GM13976 (cell line): ENCODE measurements at places on chromosomes 7 and 10.

- DNase-seq: no peak
Measured at GRCh38 chr10:49303711-49304110, 4.7 kb downstream of the C10orf71 start.

DNA sequence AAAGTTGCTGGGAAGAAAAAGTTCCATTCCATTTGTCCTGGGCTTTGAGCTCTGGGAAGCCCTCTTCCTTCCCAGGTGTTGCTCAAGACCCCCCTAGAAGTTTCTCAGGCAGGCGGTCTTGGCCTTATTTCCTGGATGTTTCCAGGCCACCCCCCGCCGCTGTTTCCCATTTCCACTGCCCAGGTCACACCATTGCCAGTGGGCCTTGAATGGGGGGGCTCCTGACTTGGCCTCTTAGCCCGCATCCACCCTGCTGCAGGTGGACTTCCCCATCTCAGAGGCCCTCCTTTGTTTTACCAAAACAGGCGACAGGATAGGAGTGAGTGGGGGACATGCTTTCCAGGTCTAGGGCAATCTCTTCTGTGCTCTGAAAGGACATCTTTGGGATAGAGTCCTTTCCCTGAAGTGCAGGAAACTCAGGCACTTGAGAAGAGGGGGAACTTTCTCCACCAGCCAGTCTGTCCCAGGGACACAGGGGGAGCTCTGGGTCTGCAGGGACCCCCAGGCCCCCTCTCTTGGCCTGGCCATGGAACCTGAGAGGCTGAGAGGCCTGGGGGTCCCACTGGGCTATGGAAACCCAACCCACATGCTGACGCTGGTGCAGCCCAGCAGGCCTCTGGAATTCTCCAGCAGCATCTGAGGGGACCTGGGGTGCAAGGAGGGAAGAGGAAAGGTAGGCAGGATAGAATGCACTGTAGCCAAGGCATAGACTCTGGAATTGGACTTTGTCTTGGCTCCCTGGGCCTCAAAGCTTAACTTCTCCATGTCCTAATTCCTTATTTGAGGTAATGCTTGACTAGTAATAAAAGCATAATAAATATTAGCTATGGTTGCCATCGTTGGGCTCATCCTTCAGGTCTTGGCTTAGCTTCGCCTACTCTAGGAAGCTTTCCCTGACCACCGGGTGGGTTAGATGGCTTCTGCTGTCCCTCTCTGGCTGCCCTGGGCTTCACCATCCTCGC lies 17.6 kb downstream of the NEURL1 start:
- DNase-seq: peak; percentile 17

DNA sequence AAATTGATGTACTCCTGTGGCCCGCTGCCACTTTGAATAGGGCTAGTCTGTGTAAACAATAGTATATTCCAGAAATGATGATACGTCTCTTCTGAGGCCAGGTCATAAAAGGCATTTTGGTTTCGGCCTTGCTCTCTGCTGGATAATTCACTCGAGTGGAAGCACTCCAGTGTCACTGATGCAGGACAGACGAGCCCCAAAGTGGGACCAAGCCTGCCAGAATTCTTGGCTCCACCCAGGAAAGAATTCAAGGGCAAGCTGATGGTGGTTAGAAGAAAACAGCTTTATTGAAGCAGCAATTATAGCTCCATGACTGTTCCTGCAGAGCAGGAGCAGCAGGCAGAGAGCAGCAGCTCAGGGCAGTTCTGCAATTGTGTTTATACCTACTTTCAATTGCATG lies 717.6 kb downstream of the GRM8 start:
- no peak for DNase-seq

DNA sequence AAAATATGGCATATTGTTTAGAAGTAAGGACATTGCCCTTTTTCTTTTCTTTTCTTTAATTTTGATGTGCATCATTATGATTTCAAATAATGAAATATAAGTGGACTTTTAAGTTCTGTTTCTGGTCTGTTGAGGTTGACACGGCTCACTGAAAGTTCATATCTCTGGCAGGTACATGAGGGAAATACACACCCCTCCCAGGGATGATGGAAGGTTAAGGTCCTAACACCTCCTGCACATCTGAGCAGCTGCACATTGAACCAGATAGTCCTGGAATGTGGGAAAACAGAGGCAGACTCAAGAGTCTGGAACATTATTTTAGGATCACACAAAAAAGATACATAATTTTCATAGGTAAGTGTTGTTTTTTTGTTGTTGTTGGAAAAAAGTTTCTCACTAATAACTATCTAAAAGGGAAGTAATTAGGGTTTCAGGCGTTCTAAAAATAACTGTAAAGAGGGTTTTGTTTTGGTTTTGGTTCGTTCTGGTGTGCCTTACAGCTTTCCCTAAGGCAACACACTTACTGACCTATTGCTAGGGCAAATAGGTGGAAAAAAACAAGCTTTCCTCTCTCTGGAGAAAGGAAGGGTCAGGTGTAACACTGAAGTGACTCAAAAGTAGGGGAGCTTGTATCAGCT lies 201.2 kb upstream of the PRKCQ start:
- DNase-seq: peak; percentile 18

- no peak for DNase-seq
Measured at GRCh38 chr7:90657481-90657880, 61.4 kb downstream of the CDK14 start.
